Activated CD8-positive, alpha-beta memory T cell treated with anti-CD3 and anti-CD28 coated beads for 4 hours (primary cell): ENCODE measurements at places on chromosomes 3 and 15.

- no peak for DNase-seq
These were observed 5.6 kb downstream of the FNDC3B start for GRCh38 chr3:172044833-172045585.

- DNase-seq = no peak
These were observed 3.6 kb upstream of the PRRT3 start for GRCh38 chr3:9955611-9956352.

DNA sequence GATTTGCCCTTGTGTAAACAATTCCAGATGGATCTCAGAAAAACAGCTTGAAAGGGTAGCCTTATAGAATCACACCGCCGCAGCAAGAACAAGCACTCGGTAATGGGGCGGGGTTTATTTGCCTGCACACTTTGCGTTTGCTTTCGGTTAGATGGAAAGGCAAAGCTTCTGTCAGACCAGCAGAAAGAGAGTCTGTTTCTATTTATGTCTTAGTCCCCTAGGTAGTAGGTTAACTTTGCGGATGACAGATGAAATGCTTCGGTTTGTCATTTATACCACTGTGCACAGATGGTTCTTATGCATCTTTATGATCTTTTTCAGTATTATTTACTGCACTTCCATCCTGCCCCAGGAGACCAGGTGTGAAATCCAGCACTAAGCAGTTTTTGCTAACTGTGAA is 62.2 kb downstream of the PYDC2 start:
- DNase-seq = no peak

DNA sequence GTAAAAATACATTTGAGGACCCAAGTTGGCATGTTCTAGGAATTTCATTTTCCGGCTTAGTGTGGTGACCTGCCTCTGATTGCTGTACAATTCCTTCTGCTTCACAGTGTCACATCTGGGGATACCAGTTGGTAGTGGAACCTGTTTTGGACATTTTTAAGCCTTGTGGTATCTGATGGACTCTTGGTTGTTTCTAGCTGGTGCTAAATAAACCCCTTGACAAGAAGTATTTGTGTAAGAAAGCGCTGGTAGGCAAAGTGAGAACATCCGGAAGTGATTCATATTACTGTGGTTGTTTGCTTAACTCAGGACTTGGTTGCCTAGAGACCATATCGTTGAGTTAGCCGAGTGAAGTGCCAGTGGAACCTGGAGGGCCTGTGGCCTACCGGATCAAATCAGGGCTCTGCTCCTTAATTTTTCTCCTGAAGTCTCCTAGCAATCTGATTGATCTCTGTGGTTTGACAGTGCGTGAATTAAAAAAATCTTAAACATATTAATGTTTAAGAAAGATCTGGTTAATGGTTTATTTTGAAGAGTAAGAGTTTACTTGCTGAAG is 12.8 kb downstream of the IQGAP1 start:
- DNase-seq = peak; percentile 39

DNA sequence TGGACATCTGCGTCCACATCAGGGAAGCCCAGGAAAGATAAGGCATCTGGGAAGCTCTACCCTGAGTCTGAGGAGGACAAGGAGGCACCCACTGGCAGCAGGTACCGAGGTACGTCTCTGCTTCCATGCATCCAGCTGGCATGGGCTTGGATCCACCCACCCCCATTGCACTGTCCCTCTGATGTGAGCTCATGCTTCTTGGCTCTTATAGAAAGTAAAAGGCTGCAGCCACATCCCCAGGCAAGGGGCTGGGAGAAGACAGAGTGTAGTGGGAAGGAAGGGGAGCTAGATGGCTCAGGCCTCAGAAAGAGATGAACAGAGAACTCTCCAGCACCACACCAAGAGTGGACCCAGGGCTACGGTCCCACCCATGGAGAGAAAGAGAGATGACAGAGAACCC is 18.2 kb downstream of the PTH1R start:
- DNase-seq = no peak

DNA sequence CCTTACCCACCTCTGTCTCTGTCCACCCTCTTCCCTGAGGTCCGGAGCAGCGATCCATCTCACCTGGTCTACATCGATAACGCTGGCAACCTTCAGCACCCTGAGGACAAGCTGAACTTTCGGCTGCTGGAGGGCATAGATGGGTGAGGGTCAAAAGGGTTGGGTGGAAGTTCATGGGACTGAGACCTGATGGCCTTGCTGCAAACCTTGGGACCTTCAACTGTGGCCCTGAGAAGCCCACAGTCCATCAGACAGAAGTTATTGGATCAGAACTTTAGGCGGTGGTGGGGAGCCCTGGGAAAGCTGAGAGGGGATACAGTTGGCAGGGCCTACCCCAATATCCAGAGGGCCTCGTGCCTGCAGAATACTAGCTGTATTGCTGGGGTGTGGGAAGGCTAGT is 50.5 kb downstream of the POMGNT2 start:
- no peak for DNase-seq

DNA sequence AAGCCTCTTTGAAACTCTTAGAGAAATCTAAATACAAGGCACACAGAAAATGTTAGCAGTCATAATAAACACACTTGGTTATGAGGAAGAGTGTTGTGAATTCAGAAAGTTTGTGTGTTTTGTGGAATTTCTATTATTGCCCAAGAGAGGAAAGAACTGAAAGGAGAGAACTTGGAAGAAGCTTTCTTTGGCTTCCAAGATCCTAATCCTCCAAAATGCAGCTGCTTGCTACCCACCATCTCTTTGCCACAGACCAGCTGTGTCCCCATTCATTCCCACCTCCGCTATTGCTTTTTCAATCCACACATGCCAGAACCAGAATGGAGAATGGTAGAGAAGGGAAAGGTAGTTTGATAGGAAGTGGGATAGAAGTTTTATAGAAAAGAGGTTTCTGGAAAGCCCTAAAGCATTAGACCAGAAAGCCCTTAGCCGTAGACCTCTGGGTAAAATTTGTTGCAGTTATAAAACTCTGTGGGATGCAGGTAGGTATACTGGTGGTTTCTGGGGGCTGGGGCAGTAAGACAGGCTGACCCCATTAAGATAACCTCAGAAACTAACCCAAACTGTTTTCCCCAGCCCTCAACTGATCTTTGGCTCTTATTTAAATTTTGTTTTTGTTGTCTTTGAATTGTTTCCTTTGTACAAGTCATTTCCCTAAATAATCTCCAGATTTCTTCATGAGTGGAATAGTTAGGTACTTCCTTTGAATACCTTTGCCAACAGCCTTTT is 108.5 kb downstream of the FILIP1L start:
- DNase-seq = no peak

- DNase-seq = no peak
These were observed 5.3 kb downstream of the LRRK1 start for GRCh38 chr15:100924436-100924835.

DNA sequence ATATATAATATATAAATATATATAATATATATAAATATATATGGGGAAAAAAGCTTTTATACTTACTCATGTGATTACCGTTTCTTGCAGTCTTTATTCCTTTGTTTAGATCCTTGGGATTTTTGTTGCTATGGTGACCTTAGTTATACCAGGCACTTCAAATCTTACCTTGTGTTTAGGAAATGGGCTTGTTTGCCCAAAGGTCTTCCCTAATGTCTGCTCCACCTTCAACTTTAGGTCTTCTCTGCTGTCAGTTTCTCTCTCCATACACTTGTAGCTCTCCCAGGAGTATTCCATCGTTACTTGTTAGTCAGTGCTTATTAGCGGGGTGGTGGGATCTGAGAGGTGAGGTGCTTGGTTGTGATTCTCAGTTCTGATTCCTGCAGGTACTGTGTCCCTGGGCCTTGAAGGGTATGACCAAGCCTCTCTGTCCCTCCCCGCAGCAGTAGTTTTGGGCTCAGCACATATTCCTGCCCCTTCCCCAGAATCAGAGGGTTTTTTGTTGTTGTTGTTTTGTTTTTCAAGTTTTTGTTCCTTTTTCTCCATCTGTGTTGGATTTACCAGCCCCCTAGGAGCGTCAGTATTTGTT is 9.6 kb upstream of the LAMP3 start:
- no peak for DNase-seq

- DNase-seq = no peak
These were observed 62.6 kb downstream of the DUT start for GRCh38 chr15:48393645-48394506.

- no peak for DNase-seq
These were observed 37.2 kb downstream of the FSIP1 start for GRCh38 chr15:39745415-39745814.

DNA sequence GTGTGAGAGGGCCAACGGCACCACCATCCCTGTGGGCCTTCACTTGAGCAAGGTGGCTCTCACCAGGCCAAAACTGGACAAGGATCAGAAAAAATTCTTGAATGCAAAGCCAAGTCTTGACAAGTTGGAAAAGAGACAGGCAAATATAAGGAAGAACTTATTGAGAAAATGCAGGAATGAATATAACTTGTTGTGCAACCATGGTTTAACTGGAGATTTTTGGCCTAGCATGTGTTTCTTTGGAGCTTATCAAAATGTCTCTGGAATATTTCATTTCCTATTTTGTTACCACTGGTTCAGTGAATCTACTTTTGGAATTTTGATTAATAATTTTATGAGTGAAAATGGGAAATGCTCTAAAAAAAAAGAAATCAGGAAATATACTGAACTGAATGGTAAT is 42.5 kb downstream of the MCTP2 start:
- DNase-seq = no peak
